Neural crest cell (in vitro differentiated cells): ENCODE measurements at places on chromosomes 7 and 10. TPM values are rescaled to one million over a fixed set of nuclear protein-coding genes. Genes with fewer than 3 reads are reported as not detected.

Gene LRRC17
- total RNA-seq = 34.9 and 35.8 TPM in 2 replicates

Gene WIPF3
- 4.0 and 5.1 TPM in 2 replicates for total RNA-seq

Gene FAM180A
- not detected in 2 replicates for total RNA-seq

Gene CHN2
- 15.4 and 15.9 TPM in 2 replicates for total RNA-seq

Gene UPP1
- total RNA-seq = 18.9 and 23.1 TPM in 2 replicates

Gene SPRN
- total RNA-seq = 0.37 and 0.48 TPM in 2 replicates

Gene EEF1AKMT2
- 18.2 and 21.9 TPM in 2 replicates for total RNA-seq

Gene NUTM2A
- 3.0 and 3.7 TPM in 2 replicates for total RNA-seq

Gene NXPH1
- 1.0 and 1.1 TPM in 2 replicates for total RNA-seq

Gene HOXA1
- total RNA-seq = 3.5 and 3.6 TPM in 2 replicates

Gene CRPPA
- total RNA-seq = 4.0 and 4.8 TPM in 2 replicates

Gene COL17A1
- not detected in 2 replicates for total RNA-seq

Gene ADO
- total RNA-seq = 41.0 TPM in 2 replicates

Gene TLL2
- total RNA-seq = 1.6 and 2.1 TPM in 2 replicates
